ENCODE measurements at places on chromosomes 11 and 22. TPM values are rescaled to one million over a fixed set of nuclear protein-coding genes. Genes with fewer than 3 reads are reported as not detected.

Gene RPS19BP1
- 85.8 TPM for total RNA-seq

Gene MMP1
- total RNA-seq: 15.7 TPM

GRCh38 chr22:20181884-20182236, 31.0 kb upstream of the CCDC188 start:
- H3K4me1 ChIP-seq: no peaks in the 10 kb centered on the region
- no peak overlapping the region for H3K27ac ChIP-seq
- no peaks in the 10 kb centered on the region for H3K27me3 ChIP-seq
- DNase-seq: no peak
- no peaks in the 10 kb centered on the region for H3K36me3 ChIP-seq

- H3K36me3 ChIP-seq: no peaks in the 10 kb centered on the region
- no peaks in the 10 kb centered on the region for H3K27me3 ChIP-seq
- H3K27ac ChIP-seq: no peak within 1 kb of the TSS
- DNase-seq: no peak
- H3K4me1 ChIP-seq: no peaks in the 10 kb centered on the region
Measured at GRCh38 chr11:58731819-58732218, at the start of gene GLYAT. GLYAT (minus strand) TSS chr11:58731943; CDS start chr11:58724496, 7,447 bp downstream.

DNA sequence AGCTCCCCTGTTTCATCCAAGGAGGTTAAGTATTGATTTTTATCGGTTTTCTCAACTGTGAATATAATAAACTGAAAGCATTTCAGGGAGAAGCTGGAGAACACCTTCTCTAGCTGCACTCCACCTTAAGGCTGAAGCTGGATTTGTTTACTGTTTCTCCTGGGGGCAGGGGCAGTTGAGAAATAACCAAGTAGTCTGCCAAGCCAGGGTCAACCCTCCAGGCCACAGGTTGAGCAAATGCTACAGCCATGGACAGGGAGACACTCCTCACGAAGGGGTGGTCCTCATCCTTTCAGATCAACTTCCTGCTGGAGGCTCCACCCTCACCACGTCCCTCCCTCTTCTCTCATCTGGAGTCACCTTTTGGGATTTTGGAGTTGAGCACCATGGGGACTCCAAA, at the start of gene TTC36:
TSS of gene TTC36 (plus strand) at position 366 of the 400 bp plus-strand sequence. CDS start at position 387, 21 bp downstream.
- 0 out of 2 replicates have a peak, but pooled peaks cover 4% of the 10 kb centered on the region for H3K36me3 ChIP-seq
- DNase-seq: no peak
- peaks cover 22% of the 10 kb centered on the region for H3K4me1 ChIP-seq
- H3K4me3 ChIP-seq: no peak within 1 kb of the TSS
- H3K27ac ChIP-seq: no peak within 1 kb of the TSS
- no peaks in the 10 kb centered on the region for H3K27me3 ChIP-seq

- H3K27me3 ChIP-seq: no peaks in the 10 kb centered on the region
- DNase-seq: no peak
- H3K4me1 ChIP-seq: no peaks in the 10 kb centered on the region
- no peak overlapping the region for H3K27ac ChIP-seq
- H3K4me3 ChIP-seq: no peak overlapping the region
Measured at GRCh38 chr22:20559174-20559760, 51.9 kb downstream of the MED15 start.

All from Caco-2 (cell line).